ENCODE measurements at places on chromosomes 2 and 18.

DNA sequence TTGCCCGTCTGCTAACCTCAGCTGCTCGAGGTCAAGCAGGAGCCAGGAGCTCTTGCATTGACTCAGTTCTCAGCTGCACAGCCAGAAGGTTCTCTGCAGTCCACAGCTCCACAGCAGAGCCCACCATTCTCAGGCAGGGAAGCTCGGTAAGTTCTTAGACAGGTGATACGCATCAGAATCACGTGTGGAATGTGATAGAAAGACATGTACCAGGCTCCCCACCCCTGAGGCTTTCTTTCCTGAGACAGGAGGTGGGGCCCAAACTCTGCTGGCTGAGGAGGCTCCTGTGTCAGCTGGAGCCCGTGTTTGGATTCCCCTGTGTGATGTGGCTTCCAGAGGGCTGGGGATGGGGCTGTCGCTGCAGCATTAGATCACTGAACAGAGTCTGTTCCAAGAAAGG lies 28.0 kb downstream of the DIPK1C start:
- no peak for DNase-seq

DNA sequence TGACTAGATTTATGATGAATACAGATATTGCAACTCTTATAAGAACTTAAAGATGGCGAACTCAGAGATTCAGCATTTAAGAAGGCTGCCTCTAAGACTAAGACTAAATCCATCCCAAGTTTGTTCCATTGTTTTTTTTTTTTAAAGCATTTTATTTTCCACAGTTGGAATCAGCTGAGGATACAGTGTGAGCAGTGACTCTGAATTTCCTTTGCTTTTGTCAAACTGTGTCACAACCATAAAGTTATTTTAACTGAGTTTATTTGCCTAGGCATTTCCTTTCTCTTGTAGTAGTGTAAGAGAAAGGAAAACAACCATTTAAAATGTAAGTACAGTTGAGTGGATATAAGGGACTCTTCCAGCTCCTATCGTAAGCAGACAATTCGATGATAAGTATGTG lies 63.9 kb downstream of the ZEB2 start:
- no peak for DNase-seq

GRCh38 chr18:11368020-11368419 lies 218.7 kb upstream of the PIEZO2 start:
- DNase-seq = no peak

DNA sequence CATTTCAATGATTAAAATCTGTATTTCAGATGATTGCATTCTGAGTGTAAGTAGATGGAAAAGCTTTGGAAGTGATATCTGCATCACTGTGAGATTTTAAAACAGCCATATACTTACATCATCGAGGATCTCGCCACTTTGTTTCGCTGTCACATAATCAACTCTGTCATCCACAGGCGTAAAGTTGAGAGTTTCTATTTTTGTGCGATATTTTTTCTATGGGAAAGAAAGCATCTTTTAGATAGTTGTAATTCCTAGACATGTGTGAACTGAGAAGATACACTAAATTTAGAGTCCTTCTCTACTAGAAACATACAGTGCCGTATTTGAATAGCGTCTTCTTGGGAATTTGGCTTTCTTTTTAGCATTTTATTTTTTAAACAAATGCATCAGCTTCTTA lies 158.8 kb downstream of the RIF1 start:
- no peak for DNase-seq

DNA sequence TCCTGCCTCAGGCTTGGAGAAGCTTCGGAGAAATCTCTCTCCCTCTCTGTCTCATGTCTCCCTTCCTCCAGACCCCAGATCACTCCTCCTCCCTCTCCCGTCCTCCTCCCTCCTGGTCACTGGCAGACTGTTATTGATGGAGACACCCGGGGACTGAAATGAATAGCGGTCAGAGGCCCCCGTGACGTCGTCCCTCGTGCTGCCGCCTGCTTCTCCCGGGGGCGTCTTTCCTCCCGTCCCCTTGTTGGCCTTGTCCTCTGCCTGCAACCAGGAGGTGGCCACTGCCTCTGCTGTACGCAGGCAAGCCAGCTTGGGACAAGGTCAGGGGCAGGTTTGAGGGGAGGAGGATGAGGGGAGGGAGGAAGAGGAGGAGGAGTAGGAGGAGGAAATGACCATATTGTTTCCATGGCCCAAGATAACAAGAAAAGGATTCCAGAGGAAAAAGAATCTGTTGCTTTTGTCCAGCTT lies 78.2 kb downstream of the CELF4 start:
- DNase-seq = no peak

GRCh38 chr18:3715231-3716080 lies 265.5 kb downstream of the TGIF1 start:
- no peak for DNase-seq

DNA sequence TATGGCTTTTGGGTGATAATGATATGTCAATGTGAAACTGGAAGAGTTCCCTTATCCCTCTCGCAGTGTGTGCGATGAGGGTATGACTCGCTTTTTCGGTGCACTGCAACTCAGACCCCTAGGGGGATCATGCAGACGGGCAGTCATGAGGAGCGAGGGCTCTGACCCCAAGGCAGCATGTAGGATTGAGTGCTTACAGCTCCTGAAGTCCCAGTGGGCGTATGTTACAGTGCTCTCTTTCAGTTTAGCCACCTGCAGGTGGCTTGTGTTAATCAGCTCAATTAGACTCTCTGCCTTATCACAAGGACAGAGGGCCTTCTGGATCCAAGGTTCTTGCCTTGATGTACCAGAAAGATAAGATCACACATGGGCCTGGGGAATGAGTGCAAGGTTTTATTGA lies 1269.9 kb upstream of the GYPC start:
- no peak for DNase-seq

DNA sequence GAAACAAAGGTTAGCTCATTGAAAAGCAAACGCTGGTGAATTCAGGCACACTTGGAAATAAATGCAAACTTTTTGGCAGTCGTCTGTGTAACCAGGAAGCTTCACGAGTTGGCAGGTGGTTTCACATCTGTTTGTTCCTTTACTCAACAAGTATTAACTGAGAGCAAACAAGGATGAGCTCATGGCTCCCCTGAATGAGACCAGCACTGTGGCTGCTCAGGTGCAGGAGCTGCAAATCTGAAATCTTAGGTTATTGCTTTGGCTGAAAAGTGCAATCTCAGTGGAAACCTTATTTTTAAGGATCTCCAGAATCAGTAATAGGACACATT lies 46.3 kb downstream of the SH3RF3 start:
- DNase-seq = no peak

GRCh38 chr2:65013776-65014175 lies 24.6 kb downstream of the SLC1A4 start:
- DNase-seq = no peak

DNA sequence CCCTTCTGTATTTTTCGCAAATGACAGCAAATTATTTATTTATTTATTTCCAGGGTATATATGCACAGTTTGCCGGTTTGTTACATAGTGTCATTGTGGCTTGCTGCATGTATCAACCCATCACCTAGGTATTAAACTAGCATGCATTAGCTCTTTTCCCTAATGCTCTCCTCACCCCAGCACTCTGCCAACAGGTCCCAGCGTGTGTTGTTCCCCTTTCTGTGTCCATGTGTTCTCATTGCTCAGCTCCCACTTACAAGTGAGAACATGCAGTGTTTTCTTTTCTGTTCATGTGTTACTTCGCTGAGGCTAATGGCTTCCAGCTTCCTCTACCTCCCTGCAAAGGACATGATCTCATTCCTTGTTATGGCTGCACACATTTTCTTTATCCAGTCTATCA lies 592.3 kb downstream of the TRIB2 start:
- DNase-seq = no peak

- DNase-seq = no peak
Measured at GRCh38 chr2:88019985-88020384, 3.6 kb upstream of the RNU2-63P start.

DNA sequence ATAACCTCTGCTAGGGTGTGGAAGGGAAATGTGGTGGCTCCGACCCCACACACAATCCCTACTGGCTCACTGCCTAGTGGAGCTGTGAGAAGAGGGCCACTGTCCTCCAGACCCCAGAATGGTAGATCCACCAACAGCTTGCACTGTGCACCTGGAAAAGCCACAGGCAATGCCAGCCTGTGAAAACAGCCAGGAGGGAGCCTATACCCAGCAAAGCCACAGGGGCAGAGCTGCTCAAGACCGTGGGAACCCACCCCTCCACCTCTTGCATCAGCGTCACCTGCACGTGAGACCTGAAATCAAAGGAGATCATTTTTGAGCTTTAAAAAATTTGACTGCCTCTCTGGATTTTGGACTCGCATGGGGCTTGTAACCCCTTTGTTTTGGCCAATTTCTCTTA lies 249.0 kb upstream of the CDH2 start:
- DNase-seq = no peak

GRCh38 chr2:16382451-16382850 lies 283.2 kb downstream of the CYRIA start:
- no peak for DNase-seq

GRCh38 chr18:30676053-30676480 lies 366.5 kb downstream of the DSC3 start:
- DNase-seq = no peak

GRCh38 chr18:53909668-53910067 lies 314.8 kb downstream of the MBD2 start:
- peak; percentile 15 for DNase-seq

GRCh38 chr2:109062145-109062858 lies 66.7 kb upstream of the SH3RF3 start:
- no peak for DNase-seq

- DNase-seq = no peak
Measured at GRCh38 chr2:147051248-147051647, 793.6 kb upstream of the ACVR2A start.

GRCh38 chr2:64914735-64915509 lies 74.3 kb upstream of the SLC1A4 start:
- no peak for DNase-seq

DNA sequence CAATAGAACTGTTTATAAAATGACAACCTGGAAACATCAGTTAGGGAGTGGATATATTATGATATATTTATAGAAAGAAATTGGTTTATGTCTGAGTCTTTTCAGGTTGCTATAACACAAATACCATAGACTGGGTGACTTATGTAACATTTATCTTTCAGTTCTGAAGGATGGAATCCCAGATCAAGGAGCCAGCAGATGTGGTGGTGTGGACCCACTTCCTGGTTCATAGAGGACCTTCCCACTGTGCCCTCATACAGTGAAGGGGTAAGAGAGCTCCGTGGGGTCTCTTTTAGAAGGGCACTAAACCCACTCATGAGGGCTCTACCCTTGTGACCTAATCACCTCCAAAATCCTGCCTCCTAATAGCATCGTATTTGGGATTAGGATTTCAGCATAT lies 86.7 kb downstream of the BCL2 start:
- DNase-seq = no peak

- DNase-seq = no peak
Measured at GRCh38 chr18:20971886-20972267, 139.7 kb downstream of the ROCK1 start.

DNA sequence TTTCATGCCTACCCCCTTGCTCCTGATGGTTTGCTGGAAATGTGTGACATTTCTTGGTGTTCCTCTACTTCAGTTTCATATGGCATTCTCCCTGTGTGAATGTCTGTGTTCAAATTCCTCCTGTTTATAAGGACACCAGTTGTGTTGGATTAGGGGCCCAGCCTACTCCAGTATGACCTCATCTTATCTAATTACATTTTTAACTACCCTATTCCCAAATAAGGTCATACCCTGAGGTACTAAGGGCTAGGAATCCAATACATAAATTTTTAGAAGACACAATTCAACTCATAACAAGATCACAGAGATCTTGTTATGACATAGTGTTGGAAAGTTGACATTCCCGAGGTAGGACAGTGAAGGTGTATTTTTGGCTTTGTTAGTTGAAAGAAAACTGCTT lies 5.5 kb downstream of the FAM210A start:
- DNase-seq = no peak

DNA sequence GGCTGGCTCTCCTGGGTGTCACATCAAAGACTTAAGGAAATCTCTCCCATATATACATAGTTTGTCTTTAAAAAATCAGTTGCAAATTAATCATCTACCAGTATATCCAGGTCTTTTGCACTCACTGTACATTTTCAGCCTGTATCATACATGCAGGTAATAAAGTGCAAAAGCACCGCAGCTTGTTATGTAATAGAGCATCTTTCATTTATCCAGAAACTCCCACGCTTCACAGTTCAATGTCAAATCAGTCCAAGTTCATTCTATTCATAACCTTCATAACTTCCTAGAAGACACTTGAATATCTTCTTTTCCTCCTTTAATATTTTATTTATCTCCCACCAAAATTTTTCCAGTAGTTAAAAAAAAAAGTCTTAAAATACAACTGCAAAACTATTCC lies 89.6 kb upstream of the KCTD1 start:
- DNase-seq = no peak

DNA sequence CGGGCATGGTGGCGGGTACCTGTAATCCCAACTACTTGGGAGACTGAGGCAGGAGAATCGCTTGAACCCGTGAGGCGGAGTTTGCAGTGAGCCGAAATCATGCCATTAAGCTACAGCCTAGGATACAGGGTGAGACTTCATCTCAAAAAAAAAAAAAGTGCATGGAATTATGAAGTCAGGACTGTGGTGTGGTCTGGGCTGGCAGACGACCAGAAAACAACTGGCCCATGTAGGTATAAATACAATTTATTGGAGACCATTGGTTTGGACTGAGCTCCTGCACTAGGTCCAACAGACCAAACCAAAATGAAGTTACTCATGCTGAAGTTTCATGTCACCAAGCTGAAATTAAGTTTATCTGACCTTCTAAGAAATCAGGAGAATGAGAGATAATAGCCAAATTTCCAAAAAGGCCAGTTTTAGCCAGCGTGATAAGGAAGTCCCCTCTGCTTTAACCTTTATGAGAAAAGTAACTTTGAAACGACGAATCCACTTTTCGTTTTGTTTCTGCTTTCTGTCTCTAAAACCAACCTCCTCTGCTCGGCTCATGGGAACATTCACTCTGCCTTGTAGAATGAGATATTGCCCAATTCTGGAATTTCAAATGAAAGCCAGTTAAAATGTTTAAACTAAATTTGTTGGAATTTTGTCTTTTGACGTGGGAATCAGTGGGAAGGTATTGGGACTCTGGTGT lies 17.7 kb upstream of the RAB10 start:
- DNase-seq = no peak

GRCh38 chr2:6054161-6054671 lies 362.0 kb downstream of the SOX11 start:
- no peak for DNase-seq

DNA sequence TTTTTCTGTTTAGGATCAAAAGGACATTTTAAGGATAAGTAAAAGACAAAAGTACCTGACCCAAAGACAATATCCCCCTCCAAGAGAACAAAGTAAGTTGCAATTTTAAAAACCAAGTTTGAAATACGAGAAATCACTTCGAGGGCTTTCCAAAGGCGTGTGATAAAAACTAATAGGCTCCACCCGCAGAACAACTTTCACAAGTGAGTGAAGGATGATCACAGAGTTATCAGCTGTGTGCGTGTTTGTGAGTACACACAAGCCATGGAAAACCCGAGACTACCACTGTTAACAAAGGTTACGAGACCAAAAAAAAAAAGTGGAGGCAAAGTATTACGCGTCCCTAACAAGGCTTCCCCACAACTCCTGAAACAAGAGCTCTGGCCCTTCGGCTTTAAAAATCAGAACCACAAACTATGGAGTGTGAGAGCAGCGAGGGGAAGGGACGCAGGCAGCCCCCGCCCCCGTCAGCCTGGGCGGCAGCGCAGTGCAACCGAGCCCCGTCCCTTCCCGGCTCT lies 719 bp downstream of the SMAD2 start:
- no peak for DNase-seq

All from GM12891 (cell line).